Retinal pigment epithelial cell (primary cell): ENCODE measurements at places on chromosomes 4 and X.

DNA sequence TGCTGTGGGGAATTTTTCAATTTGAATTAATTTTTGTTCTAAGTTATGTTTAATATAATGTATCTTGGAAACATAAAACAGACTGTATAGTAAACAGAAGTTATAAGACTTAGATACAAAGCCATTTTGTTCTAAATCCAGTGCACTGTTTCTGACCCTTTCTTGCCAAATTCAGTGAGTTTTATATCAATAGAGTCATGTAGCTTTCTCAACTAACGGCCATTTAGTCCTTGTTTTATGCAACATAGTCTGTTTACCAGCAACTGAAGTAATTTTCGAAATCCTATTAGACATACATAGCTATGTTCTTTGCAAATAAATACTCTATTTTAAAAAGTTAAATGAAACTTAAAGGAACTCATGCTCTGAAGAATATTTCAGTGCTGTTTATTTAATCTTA, 242.8 kb downstream of the ADGRL3 start:
- DNase-seq, result no peak

DNA sequence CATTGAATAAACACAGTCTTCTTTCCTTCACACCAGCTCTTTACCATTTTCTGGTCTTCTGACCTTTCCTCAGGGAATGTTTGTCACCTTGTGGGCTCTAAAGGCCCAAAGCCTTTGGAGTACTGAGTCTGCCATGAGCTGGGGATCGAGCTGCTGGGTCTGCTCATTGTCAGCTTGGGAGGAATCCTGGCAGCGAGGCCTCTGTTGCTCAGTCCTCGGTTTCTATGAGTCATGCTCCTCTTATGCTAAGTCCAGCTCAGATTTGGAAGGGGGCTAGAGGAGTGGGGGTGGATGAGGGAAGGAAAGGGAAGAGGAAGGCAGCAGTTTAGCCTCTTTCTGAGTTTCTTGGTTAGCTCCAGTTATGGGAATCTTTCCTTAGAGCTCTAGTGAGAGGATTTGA, 31.1 kb downstream of the NHSL2 start:
- DNase-seq, result no peak

DNA sequence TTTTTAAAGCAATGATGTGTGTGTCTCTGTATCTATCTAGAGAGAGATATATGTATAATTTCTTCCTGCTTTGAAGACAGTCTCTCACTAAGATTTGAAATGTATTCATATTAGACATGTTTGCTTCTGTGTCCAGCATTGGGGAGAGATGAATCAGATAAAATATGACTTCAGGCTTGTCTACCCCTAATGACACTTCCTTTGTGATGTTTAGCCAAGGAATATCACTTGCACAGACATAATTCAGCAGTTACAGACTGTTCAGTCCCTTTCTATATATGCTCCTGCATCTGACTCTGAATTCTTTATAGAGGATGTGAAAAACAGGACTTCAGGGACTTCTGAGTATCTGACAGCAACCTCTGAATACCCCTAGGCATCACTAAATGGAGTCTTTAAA, 158.4 kb downstream of the DCLK2 start:
- no peak for DNase-seq

DNA sequence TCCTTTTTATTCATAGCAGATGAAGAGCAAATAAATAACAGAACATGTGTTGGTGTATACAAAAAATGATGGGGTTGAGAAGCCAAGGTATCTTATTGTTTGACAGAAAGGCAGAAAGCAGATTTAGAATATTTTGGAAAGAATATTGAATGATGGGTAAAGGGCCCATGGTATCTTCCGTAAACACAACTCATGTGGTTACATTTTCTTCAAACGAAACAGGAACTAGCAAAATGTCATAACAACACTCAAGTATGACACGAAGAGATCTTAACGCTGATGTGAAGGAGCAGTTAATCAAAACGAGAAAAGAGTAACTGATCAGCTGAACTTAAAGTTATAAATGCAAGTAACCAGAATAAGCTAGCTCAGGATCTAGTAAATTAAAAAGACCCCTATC, 195.7 kb upstream of the GK2 start:
- no peak for DNase-seq

- no peak for DNase-seq
These were observed 49.9 kb downstream of the ACOX3 start for GRCh38 chr4:8390577-8390976.

GRCh38 chrX:115563633-115564162, 2.7 kb downstream of the PLS3 start:
- DNase-seq, result no peak

DNA sequence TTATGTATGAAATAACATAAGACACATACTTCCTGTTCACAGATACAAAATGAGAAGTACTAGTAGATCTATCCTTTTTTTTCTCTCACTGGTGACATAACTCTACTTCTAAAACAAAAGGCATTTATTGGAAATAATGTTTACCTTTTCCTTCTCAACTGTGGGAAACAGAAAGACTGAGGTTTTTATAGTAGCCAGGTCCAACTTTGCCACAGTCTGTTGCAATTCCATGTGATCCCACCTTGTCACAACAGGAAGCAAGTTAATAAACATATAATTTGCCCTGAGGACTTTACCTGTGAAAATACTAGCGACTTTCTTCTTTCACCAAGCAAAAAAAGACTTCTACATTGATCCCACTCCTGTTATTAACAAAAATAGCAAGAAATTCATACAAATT, 475.8 kb downstream of the PDGFC start:
- no peak for DNase-seq

- no peak for DNase-seq
These were observed 92.6 kb downstream of the ANTXR2 start for GRCh38 chr4:79980448-79980847.

- DNase-seq, result no peak
These were observed 638.7 kb downstream of the PCDH18 start for GRCh38 chr4:136893573-136893972.

DNA sequence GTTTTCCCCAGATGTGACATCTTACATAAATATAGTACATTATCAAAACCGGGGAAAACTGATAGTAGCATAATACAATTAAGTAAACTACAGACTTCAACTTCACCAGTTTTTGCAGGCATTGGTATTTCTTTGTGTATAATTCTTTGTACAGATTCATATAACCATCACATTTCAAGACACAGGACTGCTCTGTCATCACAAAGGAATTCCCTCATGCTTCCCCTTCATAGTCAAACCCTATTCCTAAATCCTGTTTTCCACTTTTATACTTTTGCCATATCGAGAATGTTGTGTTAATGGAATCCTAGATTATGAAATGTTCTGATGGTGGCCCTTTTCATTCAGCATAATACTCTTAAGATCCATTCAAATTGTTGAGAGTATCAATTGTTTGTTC, 36.0 kb downstream of the STIM2 start:
- peak; percentile 51 for DNase-seq

GRCh38 chrX:39261446-39262147, 460.3 kb downstream of the MID1IP1 start:
- DNase-seq, result no peak

GRCh38 chr4:26020083-26020668, 106.2 kb downstream of the SMIM20 start:
- no peak for DNase-seq

DNA sequence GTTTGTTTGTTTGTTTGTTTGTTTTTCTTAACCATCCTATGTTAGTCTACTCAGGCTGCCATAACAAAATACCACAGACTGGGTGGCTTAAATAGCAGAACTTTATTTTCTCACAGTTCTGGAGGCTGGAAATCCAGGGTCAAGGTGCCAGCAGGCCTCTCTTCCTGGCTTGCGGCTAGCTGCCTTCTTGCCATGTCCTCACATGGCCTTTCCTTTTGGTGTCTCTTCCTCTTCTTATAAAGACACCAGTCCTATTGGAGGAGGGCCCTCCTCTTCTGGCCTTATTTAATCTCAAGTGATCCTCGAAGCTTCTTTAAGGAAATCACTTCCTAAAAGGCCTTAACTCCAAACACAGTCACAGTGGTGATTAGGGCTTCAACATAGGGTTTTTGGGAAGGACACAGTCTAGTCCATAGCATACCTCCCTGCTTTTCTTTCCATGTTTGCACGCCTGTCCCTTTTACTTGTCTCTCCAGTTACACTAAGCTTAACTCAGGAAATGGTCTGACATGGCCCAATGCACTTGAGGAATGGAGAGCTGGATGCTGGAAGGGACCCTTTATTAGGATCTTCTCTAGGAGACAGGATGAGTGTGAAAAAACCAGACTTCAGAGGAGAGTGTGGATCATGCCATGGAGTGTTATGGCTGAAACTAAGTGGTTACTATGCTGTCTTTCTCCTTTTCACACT, 36.0 kb upstream of the MGST2 start:
- no peak for DNase-seq

DNA sequence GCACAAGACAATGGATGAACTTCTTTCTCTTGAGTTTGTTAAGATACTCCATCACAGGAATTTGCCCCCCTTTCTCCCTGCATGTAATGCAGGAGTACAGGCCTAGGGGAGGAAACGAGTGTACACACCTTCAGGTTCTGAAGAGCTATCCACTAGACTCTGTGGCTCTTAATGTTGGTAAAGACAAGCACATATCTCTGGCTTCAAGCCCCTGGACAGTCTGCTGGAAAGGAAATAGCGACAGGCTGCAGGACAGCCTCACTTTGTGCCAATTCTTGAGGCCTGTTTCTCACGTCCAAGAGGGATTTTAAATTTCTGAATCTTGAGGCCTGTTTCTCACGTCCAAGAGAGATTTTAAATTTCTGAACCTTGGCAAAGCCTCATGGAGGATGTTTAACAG, 87.1 kb downstream of the RLIM start:
- DNase-seq, result no peak
